ENCODE measurements at places on chromosomes 2 and 18. TPM values are rescaled to one million over a fixed set of nuclear protein-coding genes. Genes with fewer than 3 reads are reported as not detected.

- no peak overlapping the region for H3K27ac ChIP-seq
- H3K4me1 ChIP-seq: no peaks in the 10 kb centered on the region
- H3K27me3 ChIP-seq: no peaks in the 10 kb centered on the region
- H3K36me3 ChIP-seq: no peaks in the 10 kb centered on the region
- H3K4me3 ChIP-seq: no peak overlapping the region
These were observed 286.4 kb upstream of the LRRTM4 start for GRCh38 chr2:77808599-77808998.

Gene BCL2
- total RNA-seq: 6.8 TPM

DNA sequence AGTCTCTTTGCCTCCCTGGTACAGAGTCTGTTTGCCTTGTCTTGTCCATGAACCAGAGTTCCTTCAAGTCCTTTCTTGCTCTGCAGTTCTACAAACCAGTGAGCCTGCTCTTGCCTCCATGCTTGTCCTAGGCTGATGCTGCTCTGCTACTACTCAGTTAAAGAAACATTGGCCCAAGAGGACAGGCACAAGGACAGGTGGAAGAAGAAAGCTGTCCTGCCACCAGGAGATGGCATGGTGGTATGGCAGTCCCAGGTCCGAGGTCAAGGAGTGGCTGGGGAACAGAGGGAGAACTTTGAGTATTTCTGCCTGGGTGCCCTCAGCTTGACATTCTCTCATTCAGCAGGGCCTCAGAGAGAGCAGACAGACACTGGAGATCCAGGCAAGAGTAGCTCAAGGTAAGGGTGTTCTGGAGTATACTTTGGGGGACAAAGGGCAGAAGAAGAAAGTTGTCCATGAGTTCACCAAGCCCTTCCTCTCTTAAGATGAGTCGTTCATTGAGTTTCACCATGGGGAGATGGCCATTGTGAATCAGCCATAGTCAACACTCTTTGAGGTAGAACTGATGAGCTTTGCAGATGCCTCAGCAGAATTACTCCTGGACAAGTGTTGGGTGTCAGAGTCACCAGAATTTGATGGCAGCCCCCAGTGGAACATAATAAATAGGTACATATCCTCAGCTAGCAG is 20.4 kb downstream of the TTC32 start:
- H3K36me3 ChIP-seq: no peaks in the 10 kb centered on the region
- H3K27ac ChIP-seq: no peak overlapping the region
- H3K4me3 ChIP-seq: no peak overlapping the region
- DNase-seq: no peak

Gene RAB17
- not detected for total RNA-seq

Gene HOXD9
- 0.44 TPM for total RNA-seq

Gene ABI2
- 101 TPM for total RNA-seq

- H3K27me3 ChIP-seq: no peaks in the 10 kb centered on the region
- H3K4me3 ChIP-seq: no peak overlapping the region
- H3K36me3 ChIP-seq: peaks cover 4% of the 10 kb centered on the region
- no peaks in the 10 kb centered on the region for H3K4me1 ChIP-seq
- no peak for DNase-seq
These were observed 59.7 kb downstream of the EXOC6B start for GRCh38 chr2:72765997-72766609.

GRCh38 chr2:228367356-228367755 is 185.9 kb upstream of the SPHKAP start:
- no peak overlapping the region for H3K27ac ChIP-seq
- no peaks in the 10 kb centered on the region for H3K27me3 ChIP-seq
- no peaks in the 10 kb centered on the region for H3K36me3 ChIP-seq
- no peak overlapping the region for H3K4me3 ChIP-seq
- no peak for DNase-seq
- H3K4me1 ChIP-seq: peaks cover 10% of the 10 kb centered on the region

Gene APOB
- not detected for total RNA-seq

All from glutamatergic neuron (in vitro differentiated cells).